Peyer's patch (tissue), 4 donors: ENCODE measurements at places on chromosomes 4 and X. TPM values are rescaled to one million over a fixed set of nuclear protein-coding genes. Genes with fewer than 3 reads are reported as not detected.
A peak's percentile ranks its signal among the peaks of the same experiment; 100 is the strongest.

Gene KLHL13
- total RNA-seq, result 4.0 TPM

Gene TIGD4
- total RNA-seq, result 0.94 TPM

Gene FOXR2
- total RNA-seq, result not detected

Gene GPR173
- 0.57 TPM for total RNA-seq

Gene SOX3
- not detected for total RNA-seq

Gene PDS5A
- total RNA-seq, result 68.3 TPM

DNA sequence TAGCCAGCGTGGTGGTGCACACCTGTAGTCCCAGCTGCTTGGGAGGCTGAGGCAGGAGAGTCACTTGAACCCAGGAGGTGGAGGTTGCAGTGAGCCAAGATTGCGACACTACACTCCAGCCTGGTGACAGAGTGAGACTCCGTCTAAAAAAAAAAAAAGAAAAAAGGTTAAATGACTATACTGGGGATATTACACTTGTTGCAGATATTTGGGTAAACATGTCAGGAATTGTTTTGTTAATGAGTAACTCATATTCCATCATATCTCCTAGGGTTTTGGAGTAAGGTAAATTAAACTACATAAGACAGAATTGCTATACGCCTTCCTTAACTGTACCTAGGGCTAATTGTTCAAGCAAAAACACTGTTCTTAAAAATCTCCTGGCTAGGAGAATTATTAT lies 291.4 kb upstream of the IGFBP7 start:
- H3K27ac ChIP-seq, result no peak overlapping the region
- no peaks in the 10 kb centered on the region for H3K4me1 ChIP-seq
- H3K4me3 ChIP-seq, result no peak overlapping the region
- no peaks in the 10 kb centered on the region for H3K27me3 ChIP-seq
- H3K36me3 ChIP-seq, result no peaks in the 10 kb centered on the region
- DNase-seq, result no peak

GRCh38 chr4:146661367-146661766 lies 22.7 kb downstream of the POU4F2 start:
- H3K4me3 ChIP-seq, result no peak overlapping the region
- no peak overlapping the region for H3K27ac ChIP-seq
- no peak for DNase-seq

GRCh38 chrX:25941559-25942250 lies 196.4 kb upstream of the MAGEB18 start:
- H3K27ac ChIP-seq, result no peak overlapping the region
- no peaks in the 10 kb centered on the region for H3K36me3 ChIP-seq
- H3K4me3 ChIP-seq, result no peak overlapping the region
- no peak for DNase-seq
- no peaks in the 10 kb centered on the region for H3K4me1 ChIP-seq

DNA sequence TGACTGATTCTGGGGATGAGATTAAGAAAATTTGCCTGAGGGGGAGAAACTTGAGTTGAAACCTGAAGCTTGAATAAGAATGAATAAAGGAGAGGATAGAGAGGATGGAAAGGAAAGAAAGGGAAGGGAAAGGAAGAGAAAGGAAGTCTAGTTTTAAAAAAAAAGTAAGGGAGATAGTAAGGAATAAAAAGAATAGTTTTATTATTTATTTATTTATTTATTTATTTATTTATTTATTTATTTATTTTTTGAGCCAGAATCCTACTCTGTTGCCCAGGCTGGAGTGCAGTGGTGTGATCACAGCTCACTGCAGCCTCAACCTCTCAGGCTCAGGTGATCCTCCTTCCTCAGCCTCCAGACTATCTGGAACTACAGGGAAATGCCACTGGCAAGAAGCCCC lies 62.0 kb upstream of the NAF1 start:
- H3K4me1 ChIP-seq, result no peaks in the 10 kb centered on the region
- no peak for DNase-seq
- H3K4me3 ChIP-seq, result no peak overlapping the region
- no peaks in the 10 kb centered on the region for H3K27me3 ChIP-seq
- no peaks in the 10 kb centered on the region for H3K36me3 ChIP-seq

- peaks cover 37% of the 10 kb centered on the region for H3K4me1 ChIP-seq
- no peak overlapping the region for H3K4me3 ChIP-seq
- H3K27ac ChIP-seq, result no peak overlapping the region
- no peak for DNase-seq
Measured at GRCh38 chr4:153519687-153520086, 53.5 kb downstream of the TMEM131L start.

GRCh38 chrX:9355739-9356138 lies 109.1 kb upstream of the TBL1X start:
- H3K4me3 ChIP-seq, result no peak overlapping the region
- H3K4me1 ChIP-seq, result no peaks in the 10 kb centered on the region
- no peak overlapping the region for H3K27ac ChIP-seq
- H3K27me3 ChIP-seq, result no peaks in the 10 kb centered on the region

DNA sequence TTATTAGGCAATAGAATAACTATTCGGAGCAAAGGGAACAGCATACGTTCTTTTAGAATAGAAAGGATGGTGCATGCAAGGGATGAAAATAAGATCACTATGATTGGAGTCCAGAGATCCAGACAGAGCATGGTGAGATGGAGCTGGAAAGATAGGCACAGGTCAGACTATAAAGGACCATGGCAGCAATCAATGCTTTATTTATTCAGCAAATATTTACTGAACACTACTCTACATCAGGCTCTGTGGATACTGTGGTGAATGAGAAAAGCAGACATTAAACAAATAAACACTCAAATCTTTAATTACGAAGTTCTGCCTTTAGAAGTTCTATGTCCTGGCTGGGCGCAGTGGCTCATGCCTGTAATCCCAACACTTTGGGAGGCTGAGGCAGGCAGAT lies 44.7 kb upstream of the ACSL4 start:
- H3K27me3 ChIP-seq, result no peaks in the 10 kb centered on the region
- no peaks in the 10 kb centered on the region for H3K36me3 ChIP-seq
- no peak overlapping the region for H3K27ac ChIP-seq

DNA sequence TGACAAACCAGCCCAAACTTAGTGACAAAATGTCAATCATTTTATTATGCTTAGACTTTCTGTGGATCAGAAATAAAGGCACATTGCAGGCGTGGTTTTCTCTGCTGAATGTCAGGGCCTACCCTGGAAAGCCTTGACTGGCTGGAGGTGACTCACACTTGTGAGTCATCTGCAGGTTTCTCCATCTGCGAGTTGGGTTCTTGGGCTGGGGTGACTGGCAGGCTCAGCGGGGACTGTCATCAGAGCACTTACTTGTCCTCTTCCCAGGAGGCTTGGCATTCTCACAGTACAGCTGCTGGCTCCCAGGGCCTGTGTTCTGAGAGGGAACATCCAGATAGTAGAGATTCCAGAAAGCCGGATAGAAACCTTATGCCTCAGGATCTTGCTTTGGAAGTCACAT lies 153.8 kb upstream of the AGA start:
- no peaks in the 10 kb centered on the region for H3K27me3 ChIP-seq
- H3K36me3 ChIP-seq, result no peaks in the 10 kb centered on the region
- H3K27ac ChIP-seq, result no peak overlapping the region

- H3K4me3 ChIP-seq, result no peak overlapping the region
- H3K27me3 ChIP-seq, result no peaks in the 10 kb centered on the region
- no peak for DNase-seq
- no peaks in the 10 kb centered on the region for H3K36me3 ChIP-seq
- no peaks in the 10 kb centered on the region for H3K4me1 ChIP-seq
Measured at GRCh38 chrX:139766545-139766983, 58.6 kb upstream of the MCF2 start.

DNA sequence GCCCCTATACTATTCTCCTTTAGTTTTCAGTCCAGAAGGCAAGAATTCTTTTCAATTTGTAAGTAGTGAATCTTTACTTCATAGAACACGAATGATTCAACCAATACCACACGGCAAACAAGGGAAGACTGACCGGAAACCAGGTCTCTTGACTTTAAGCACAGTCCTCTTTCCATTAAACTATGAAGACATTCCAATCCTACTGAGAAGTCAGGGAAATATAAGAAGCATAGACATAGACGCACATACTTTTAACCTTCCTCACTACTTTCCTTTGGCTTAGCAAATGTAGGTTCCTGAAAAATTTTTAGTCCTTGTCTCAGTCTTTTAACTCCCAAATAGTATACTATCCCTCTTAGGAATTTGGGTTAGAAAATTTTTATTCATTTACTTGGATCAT lies 9.1 kb downstream of the CHRDL1 start:
- no peak overlapping the region for H3K4me3 ChIP-seq
- no peak for DNase-seq
- H3K27ac ChIP-seq, result no peak overlapping the region
- no peaks in the 10 kb centered on the region for H3K4me1 ChIP-seq
- no peaks in the 10 kb centered on the region for H3K36me3 ChIP-seq

- H3K36me3 ChIP-seq, result no peaks in the 10 kb centered on the region
- no peak overlapping the region for H3K4me3 ChIP-seq
- no peak for DNase-seq
- no peak overlapping the region for H3K27ac ChIP-seq
- H3K27me3 ChIP-seq, result no peaks in the 10 kb centered on the region
- peaks cover 11% of the 10 kb centered on the region for H3K4me1 ChIP-seq
Measured at GRCh38 chr4:10168151-10168550, 51.6 kb upstream of the WDR1 start.

DNA sequence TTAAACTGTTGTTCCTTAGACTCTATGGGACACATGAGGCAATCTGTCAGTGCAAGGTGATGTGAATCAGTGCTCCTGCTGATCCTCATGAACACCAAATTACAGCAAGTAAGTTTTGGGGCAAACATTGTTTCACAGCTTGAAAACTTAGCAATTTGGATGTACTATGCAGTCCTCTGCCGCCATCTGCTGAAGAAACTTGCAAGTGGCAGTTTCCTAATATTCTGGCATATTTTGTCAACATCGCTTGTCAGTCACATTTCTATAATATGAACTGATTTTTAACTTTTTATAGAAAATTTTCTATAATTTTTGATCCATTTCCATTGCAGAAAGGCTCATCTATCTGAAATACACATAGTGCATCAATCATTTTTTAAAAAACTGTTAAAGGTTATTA lies 56.3 kb downstream of the ZAR1 start:
- H3K27ac ChIP-seq, result no peak overlapping the region
- DNase-seq, result no peak
- H3K4me3 ChIP-seq, result no peak overlapping the region
- no peaks in the 10 kb centered on the region for H3K27me3 ChIP-seq
- H3K4me1 ChIP-seq, result no peaks in the 10 kb centered on the region

GRCh38 chr4:176478076-176478475 lies 158.3 kb downstream of the SPCS3 start:
- no peak overlapping the region for H3K27ac ChIP-seq
- H3K4me1 ChIP-seq, result no peaks in the 10 kb centered on the region
- no peak for DNase-seq

- no peak overlapping the region for H3K27ac ChIP-seq
- H3K27me3 ChIP-seq, result no peaks in the 10 kb centered on the region
- H3K4me1 ChIP-seq, result no peaks in the 10 kb centered on the region
- no peaks in the 10 kb centered on the region for H3K36me3 ChIP-seq
- H3K4me3 ChIP-seq, result no peak overlapping the region
Measured at GRCh38 chr4:94944726-94945125, 187.0 kb downstream of the BMPR1B start.

DNA sequence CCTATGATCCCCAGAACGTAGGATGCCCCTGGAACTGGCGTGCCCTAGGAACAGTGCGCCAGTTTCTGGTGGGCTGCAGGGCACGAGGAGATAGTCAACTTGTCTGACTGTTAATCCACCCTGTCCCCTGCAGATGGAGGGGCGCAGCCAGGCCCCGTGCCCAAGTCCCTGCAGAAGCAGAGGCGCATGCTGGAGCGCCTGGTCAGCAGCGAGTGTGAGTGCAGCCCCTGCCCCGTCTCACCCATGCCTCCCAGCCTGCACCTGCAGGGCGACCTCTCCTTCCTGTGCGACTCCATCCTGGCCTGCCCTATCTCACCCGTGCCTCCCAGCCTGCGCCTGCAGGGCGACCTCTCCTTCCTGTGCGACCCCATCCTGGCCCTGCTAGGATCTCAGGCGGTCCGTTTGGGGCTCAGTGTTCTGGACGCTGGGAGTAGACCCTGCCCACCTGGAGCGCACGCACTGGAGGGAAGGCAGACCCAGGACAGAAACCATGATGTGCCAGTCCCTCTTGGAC lies 22.2 kb downstream of the WFS1 start:
- DNase-seq, result no peak
- no peak overlapping the region for H3K4me3 ChIP-seq
- no peaks in the 10 kb centered on the region for H3K27me3 ChIP-seq
- H3K27ac ChIP-seq, result no peak overlapping the region
- H3K4me1 ChIP-seq, result no peaks in the 10 kb centered on the region
- no peaks in the 10 kb centered on the region for H3K36me3 ChIP-seq

DNA sequence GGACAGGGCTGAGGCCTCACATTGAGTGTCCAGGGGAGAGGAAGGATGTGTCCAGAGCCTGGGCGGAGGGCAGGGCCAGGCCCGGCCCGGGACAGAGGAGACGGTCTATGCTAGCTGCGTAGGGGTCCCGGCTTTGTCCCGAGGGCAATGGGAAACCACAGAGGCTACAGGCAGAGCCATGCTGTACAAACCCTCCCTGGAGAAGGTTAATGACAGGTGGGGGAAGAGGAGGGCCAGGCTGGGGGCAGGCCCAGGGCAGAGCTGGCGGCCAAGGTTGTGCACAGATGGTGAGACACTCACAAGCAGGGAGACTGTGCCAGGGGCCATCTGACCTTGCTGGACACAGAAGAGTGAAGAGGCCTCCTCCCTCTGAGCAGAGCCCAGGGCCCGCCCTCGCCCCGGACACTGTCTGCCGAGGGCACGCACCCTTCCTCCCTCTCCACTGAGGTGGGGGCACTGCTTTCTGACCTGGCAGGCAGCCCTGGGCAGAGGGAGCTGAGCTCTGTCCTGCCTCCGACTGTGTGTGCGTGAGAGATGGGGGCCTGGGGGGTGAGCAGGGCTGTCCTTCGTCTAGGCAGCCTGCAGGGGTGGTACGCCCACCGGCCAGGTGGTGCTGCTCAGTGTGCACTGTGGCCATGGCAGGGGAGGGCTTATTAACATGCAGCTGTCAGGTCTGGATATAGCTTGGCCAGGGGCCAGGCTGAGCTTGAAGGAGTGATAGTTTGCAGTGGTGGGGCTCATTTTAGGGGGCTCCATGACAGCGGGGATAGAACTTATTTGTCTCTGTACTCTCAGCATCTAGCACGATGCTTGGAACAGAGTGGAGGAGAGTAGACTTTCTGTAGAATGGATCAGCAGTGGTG lies 75.7 kb upstream of the LRPAP1 start:
- H3K27me3 ChIP-seq, result no peaks in the 10 kb centered on the region
- H3K36me3 ChIP-seq, result no peaks in the 10 kb centered on the region
- peak; percentile 35 for DNase-seq

DNA sequence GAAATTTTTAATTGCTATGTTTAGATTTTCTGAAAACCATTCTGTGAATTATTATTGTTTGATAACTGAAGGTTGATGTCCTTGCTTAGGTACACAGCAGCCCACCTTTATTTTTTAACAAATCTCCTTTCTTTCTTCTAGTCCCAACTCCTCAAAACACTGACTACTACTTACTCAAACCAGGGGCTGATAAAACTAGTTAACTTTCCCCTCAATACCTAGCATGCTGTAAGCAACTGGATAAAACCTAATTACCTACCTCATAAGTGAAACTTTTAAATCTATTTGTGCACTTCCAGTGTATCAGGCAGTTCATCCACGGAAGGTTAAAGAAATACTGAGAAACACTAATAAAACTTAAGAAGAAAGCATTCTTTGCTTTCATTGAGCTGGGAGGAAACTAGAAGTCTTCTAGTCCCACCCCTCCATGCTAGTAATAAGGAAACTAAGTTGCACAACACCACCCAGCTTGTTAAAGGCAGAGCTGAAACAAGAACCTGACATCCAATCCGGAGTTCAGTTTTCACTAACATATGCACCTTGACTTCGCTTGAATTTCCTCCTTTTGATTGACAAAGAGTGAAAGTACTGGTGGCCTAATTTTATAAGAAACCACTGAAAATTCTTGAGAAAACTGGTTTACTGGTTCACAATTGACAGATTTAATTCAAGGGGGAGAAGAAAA lies 180.2 kb upstream of the TET2 start:
- no peak overlapping the region for H3K4me3 ChIP-seq
- H3K27me3 ChIP-seq, result no peaks in the 10 kb centered on the region
- H3K36me3 ChIP-seq, result no peaks in the 10 kb centered on the region
- H3K27ac ChIP-seq, result peak overlapping the region; percentile 61
- DNase-seq, result no peak
- H3K4me1 ChIP-seq, result no peaks in the 10 kb centered on the region
